ENCODE measurements at places on chromosomes 2 and 18.

- no peak for DNase-seq
Measured at GRCh38 chr2:177541258-177541991, 148.9 kb downstream of the AGPS start.

DNA sequence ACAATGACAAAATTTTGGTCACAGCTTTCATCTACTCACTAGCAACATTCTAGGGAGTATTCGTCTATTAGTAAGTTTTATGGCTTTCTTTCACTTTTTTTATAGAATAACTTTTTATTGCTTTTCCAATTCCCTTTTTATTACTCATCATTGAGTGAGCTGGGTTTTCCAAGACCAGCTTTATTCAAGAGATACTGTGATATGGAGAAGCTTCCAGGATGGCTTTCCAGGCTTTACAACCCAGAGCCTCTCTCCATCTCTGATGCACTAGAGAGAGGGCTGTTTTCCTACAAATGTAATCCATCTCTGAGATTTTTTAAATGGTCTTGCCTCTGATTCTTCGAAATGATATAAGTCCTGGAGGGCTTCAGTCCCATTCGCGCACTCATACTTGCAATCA, 118.3 kb downstream of the LDLRAD4 start:
- no peak for DNase-seq

GRCh38 chr2:238180554-238180953, 21.8 kb downstream of the ERFE start:
- DNase-seq = no peak

GRCh38 chr2:20313659-20314058, 37.0 kb downstream of the PUM2 start:
- DNase-seq = no peak

- DNase-seq = no peak
Measured at GRCh38 chr2:46874236-46874929, 41.2 kb downstream of the MCFD2 start.

- DNase-seq = no peak
Measured at GRCh38 chr2:142136571-142136970, 5.8 kb upstream of the LRP1B start.

DNA sequence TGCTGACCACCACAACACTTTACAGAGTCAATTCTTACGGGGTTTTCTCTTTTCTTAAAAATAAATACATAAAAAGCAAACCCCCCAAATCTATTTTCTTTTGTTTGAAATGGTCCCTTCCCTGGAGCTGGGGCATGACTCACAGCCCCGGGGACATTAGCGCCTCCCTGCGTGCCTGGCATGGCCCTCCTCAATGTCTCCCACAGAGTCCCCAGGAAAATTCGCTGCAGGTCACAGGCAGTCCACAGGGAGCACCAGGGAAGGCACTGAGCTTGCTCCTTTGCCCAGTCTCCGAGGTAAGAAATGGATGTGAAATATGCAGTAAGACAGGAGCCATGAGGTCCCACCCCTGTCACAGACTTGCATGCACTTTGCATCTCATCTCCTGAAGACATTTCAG, 142.5 kb downstream of the LAMA1 start:
- DNase-seq = no peak

DNA sequence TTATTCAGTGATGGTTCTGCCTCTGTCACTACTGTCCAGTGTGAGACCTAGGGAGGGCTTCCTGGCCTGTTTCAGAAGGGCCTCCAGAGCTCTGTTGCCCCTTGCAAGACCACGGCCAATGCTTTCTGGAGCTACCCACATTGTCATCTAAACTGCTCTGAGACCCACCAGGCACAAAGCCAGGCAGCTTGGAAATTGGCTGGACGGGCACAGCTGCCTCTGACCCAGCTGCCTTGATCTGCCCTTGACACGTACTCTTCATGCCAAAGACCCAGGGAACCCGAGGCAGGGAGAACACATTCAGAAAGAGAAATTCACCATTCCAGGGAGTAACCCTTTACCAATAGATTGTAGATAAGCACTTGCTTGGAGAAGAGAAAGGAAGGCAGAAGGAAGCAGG, 183.7 kb upstream of the SIX2 start:
- DNase-seq = no peak

DNA sequence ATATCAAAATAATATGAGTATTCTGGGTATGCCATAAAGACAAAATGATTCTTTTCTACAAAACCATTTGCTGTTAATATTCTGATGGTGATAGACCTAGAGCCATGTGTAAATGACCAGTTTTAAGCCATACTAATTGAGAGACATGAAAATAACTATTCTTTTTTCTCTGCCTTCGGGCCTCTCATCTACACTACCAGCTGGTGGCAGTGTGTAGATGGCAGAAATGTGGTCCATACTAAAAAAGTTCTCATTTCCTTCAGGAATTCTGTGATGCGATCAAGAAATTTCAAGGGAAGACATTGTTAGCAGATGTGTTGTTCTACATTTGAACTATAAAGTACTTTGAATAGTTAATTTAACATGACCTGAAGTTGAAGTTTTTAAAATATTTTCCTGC, 485.2 kb downstream of the TRIB2 start:
- DNase-seq = no peak

DNA sequence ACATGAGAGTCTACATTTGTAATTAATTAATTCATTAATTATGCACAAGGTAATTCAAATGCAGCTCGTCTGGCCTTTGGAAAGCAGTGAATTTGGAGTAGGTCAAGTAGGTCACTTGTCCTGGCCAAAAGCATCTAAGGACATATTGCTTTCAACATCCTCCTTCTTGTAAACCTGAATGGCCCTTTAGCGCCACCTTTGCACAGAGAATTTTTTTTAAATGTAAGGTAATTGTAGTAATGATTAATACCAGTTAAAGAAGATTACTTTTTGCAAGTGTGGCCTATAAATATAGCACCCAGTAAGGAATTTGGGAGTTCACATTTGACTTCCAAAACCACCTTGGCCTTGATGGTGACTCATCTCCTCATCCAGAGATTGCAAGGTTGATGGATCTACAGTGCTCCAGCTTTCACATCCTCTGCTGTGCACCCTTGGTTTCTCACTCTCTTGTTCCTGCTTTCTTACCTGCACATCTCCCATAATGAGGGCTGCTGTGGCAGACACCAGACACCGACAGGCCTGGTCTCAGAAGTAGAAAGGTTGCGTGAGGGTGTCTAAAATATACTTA, 481.7 kb downstream of the TGIF1 start:
- no peak for DNase-seq

DNA sequence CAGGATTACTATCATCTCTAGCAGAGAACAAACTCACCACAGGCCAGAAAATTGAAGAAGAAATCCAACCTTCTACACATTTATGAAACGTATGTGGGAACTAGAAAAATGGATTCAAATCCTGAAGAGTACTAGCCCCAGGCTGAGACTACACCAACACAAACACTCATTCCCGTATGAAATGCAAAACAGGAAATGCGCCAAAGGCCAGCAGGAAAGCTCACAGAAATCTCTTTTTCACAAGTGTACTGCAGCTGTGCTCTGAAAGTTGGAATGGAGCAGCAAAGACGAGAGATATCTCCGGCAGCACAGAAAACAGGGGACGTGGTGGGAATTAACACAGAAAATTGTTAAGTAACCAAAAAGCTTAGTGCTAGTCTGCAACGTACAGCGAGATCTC, 913.5 kb downstream of the TDRD15 start:
- no peak for DNase-seq

GRCh38 chr2:96506907-96507240, 1.7 kb upstream of the NEURL3 start:
- no peak for DNase-seq

DNA sequence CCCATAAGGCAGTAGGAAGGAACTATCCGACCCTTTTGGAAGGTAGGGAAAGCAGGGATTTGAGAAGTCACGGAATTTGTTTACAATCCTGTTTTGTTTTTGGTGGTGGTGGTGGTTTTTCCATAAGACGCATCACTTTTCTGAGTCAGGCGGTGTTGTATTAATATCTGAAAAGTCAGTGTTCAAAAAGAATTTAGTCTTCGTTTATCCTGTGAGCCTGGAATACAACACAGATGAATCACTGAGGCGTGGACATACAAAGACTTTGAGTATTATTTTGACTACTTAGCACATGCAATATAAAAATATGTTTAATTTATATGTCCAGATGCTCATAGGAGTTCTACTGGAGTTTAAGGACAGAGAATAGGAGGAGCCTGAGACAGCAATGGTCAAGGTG, 785 bp downstream of the ZNF892 start:
- DNase-seq = no peak

- DNase-seq = no peak
Measured at GRCh38 chr2:196980473-196980872, 54.0 kb upstream of the PGAP1 start.

- DNase-seq = no peak
Measured at GRCh38 chr2:12678186-12678585, 38.5 kb upstream of the TRIB2 start.

- DNase-seq = no peak
Measured at GRCh38 chr18:29248805-29249204, 1071.9 kb upstream of the CDH2 start.

GRCh38 chr18:48781988-48782363, 168.8 kb downstream of the SMAD7 start:
- no peak for DNase-seq

- no peak for DNase-seq
Measured at GRCh38 chr2:61117534-61117933, 44.5 kb upstream of the C2orf74 start.

DNA sequence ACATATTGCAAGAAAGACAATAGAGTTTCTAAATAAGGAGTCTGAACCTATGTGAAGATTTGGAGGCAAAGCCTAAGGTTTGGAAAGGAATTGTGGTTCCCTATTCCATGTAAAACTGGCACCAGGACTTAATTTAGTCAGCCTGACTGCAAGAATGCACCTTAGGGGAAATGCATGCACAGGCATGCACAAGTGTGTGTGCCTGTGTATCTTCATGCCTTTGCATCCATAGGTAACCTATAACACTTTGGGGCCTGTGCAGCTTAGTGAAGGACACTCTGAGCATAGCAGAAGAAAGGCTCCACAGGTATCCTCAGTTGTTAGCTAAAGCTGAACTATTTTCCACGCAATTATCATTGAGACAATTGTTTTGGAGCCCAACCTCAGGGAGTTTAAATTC, 73.4 kb downstream of the RPRM start:
- DNase-seq = no peak

- no peak for DNase-seq
Measured at GRCh38 chr2:199509403-199509802, 51.7 kb upstream of the SATB2 start.

- DNase-seq = no peak
Measured at GRCh38 chr2:10810202-10811161, 2.1 kb downstream of the PDIA6 start.

DNA sequence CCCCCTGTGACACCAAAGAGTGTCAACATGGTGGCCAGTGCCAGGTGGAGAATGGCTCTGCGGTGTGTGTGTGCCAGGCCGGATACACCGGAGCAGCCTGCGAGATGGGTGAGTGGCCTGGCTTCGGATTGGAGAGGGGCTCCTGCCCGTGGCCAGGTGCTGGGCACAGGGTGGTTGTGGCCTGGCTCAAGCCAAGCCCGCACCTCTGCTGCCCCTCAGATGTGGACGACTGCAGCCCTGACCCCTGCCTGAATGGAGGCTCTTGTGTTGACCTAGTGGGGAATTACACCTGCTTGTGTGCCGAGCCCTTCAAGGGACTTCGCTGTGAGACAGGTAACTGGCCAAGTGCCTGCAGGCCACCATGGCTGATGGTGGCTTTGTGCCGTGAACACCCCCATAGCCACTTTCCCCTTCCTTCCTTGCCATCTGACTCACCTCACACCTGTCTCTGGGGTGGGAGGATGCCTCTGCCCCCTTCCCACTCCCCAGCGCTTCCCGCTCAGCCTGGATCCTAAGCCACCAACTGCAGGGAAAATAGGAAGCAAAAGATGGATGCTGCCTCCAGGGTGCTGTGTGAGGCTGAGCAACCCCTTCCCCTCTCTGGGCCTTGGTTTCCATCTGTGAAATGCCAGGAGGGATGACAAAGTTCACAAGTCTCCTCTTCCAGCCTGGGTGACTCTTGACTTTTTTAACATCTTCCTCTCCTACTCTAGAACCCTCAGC, 41.8 kb downstream of the SNED1 start:
- DNase-seq = no peak

DNA sequence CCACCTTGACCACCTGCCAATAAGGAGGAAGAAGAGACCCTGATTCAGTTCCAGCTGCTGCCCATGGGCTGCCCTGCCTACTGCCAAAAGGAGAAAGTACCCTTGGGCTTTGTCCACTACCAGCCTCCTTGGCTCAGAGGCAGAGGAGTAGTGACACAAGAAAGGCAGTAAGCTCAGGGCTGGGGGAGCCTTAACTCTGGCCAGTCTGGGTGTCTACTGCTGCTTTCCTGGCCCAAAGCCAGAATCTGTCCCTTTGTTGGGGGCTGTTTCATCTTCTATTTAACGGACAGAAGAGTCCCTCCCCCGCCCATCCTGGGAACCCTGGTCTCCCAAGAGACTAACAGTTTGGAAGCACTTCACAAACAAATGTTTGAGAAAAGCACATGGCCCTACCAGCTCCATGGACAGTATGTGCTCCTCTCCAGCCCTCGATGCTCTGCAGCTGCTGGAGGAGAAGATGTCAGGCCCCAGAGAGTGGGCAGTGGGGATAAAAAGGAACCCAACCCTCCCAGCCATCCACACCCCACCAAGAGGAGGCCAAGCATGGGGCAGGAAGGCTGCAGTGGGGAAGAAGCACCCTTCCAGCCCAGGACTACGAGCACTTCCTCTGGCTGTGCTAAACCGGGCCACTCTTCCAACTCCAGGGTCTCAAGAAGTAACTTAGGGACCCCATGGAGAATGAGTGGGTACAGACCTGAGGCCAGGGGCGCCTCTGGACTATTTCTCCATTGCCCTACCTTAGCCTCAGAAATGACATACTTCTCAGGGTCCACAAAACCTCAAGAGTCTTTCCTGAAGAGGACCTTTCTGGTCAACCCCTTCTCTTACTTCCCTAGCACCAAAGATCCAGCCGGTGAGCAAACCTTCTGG, 1.2 kb downstream of the ATG9A start:
- DNase-seq = no peak

- no peak for DNase-seq
Measured at GRCh38 chr18:78992041-78993011, 12.7 kb downstream of the SALL3 start.

- no peak for DNase-seq
Measured at GRCh38 chr2:231053846-231054245, 2.8 kb upstream of the PSMD1 start.

- DNase-seq = no peak
Measured at GRCh38 chr2:28247290-28247689, 145.4 kb upstream of the FOSL2 start.

DNA sequence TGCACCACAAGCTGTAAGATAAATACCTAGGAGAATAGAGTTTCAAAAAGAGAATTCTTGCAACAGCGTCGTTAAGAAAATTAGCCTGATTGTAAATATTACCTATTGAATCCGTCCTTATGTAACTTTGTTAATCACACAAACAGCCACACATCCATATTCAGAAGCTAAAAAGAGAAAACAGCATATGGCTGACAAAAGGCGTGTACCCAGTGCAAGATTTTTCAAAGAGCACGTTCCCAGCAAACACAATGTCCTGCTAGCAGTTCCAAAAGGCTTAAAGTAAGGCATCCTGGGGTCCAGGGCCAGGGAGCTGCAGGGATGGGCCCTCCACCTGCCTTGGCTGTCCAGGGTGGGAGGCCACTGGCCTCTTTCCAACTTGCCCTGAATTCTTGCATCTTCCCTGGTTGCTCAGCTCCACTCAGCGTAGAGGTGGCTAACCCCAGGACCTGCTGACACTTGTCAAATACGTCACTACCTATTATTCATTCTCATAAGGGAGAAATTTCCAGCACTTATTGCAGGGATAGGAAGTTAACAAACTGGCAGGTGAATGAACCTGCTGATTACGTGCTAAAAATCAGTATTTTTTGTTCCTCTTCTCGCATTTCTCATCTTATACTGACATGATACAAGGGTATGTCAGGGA, 102.1 kb upstream of the NEDD4L start:
- no peak for DNase-seq
